GM04503 (cell line): ENCODE measurements at places on chromosomes 1 and 21.

GRCh38 chr1:65255035-65255655, 54.2 kb upstream of the DNAJC6 start:
- DNase-seq, result no peak

DNA sequence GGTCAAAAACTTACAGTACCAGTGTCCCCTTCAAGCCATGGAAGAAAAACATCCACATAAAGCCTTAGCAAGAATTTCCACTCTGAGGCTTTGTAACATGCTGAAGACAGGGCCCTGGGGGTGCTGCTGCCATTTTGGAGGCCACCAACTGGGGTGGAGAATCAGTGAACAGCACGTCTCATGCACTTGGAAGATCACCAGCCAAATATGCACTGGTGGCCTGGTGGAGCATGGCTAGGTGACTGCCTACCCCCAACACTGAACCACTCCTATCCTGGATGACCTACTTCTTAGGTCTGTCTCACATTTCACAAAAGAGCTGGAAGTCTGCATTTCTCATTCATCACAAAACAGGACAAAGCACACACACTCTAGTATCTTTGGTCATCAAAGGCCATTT, 126.4 kb downstream of the COL24A1 start:
- DNase-seq, result no peak

DNA sequence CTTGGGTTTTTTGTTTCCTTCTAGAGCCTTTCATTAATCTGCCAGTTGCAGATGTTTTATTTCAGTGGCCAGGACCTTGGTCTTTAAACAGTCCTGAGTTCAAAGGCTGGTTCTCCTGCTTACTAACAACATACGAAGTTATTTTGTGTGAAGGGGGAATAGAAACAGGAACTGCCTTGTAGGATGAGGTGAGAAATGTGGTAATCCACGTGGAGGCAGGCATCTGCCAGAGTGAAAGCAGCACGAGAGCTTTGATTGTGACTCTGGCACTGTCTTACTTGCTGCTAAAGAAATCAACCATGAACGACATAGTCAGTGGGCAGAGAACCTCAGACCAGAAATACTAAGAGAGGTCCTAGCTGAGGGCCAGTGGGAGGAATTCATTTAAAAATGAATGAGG, 30.4 kb downstream of the TMEM63A start:
- DNase-seq, result no peak

DNA sequence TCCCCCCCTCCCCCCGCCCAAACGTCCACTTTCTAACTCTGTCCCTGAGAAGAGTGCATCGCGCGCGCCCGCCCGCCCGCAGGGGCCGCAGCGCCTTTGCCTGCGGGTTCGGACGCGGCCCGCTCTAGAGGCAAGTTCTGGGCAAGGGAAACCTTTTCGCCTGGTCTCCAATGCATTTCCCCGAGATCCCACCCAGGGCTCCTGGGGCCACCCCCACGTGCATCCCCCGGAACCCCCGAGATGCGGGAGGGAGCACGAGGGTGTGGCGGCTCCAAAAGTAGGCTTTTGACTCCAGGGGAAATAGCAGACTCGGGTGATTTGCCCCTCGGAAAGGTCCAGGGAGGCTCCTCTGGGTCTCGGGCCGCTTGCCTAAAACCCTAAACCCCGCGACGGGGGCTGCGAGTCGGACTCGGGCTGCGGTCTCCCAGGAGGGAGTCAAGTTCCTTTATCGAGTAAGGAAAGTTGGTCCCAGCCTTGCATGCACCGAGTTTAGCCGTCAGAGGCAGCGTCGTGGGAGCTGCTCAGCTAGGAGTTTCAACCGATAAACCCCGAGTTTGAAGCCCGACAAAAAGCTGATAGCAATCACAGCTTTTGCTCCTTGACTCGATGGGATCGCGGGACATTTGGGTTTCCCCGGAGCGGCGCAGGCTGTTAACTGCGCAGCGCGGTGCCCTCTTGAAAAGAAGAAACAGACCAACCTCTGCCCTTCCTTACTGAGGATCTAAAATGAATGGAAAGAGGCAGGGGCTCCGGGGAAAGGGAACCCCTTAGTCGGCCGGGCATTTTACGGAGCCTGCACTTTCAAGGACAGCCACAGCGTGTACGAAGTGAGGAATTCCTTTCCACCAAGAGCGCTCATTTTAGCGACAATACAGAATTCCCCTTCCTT, 158.1 kb downstream of the RUNX1 start:
- no peak for DNase-seq

DNA sequence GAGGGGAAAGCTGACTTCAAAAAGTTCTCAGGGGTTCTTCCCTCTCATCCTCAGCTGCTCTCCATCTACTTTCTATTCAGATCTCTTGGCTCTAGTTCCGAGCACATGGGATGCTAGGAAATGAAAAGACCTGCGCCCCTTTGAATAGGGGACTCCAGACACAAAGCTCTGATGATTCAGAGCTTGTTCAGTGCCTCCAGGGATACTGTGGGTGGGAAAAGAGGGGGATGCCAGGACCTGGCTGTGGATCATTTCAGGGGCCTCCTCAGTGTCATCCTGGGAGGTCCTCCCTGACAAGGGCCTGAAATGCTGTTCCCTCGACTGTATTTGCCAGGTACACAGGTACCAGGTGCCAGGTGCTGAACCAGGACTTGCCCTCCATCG, 943 bp upstream of the KIAA0040 start:
- DNase-seq, result no peak

- DNase-seq, result no peak
Measured at GRCh38 chr1:105172788-105173187, 1423.1 kb downstream of the AMY1C start.

DNA sequence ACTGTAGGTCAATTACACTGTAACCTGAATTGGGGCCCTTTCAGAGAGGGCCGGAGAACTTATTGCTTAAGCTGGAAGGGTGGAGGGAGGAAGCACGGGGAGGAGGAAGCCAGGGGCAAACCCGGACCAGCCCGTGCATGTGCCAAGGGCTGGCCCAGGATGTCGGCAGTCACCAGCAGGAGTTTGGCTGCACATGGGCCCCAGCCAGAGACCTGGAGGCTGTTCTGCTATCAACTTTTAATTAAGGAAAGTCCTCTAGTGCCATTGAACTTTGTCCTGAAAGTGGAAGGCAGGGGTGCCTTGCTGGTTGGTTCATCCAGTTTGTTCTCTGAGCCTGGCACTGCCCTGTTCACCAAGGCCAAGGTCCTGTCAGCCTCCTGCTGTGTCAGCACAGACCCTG, 200.8 kb upstream of the VAMP3 start:
- DNase-seq, result no peak

DNA sequence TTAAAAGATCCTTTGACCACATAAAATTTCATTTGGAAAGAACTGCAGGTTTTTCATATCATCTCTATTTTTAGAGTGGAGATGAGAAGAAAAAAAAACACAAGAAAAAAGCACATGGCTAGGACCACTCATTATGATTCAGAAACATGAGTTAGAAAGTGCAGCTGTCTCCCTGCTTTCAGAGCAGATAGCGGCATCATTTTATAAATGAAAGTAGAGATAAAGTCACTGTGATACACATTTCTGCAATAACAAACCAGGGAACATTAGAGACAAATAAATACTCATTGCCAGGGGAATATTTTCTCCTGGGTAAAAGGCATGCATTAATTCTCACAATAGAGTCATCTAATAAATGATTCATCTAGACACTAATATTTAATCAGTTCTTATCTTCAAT, 87.5 kb upstream of the PLPPR4 start:
- no peak for DNase-seq

DNA sequence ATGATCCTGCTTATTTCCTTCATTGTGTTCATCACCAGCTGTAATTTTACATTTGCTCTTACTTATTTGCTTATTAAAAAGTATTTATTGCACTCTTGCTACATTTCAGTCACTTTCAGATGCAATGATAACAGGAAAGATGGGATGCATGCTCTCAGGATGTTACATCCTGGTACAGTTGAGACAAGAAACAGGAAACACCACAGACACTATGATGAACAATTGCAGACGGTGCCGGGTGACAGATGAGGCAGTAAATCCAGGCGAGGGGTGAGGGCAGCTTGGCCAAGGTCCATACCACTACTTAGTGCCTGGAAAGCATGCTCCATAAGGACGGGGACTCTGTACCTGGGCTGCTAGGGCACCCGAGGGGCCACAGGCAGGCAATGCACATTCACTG, 156.6 kb upstream of the RAB4A start:
- DNase-seq, result no peak

- no peak for DNase-seq
Measured at GRCh38 chr1:89201106-89201794, 2.5 kb upstream of the GBP4 start.

DNA sequence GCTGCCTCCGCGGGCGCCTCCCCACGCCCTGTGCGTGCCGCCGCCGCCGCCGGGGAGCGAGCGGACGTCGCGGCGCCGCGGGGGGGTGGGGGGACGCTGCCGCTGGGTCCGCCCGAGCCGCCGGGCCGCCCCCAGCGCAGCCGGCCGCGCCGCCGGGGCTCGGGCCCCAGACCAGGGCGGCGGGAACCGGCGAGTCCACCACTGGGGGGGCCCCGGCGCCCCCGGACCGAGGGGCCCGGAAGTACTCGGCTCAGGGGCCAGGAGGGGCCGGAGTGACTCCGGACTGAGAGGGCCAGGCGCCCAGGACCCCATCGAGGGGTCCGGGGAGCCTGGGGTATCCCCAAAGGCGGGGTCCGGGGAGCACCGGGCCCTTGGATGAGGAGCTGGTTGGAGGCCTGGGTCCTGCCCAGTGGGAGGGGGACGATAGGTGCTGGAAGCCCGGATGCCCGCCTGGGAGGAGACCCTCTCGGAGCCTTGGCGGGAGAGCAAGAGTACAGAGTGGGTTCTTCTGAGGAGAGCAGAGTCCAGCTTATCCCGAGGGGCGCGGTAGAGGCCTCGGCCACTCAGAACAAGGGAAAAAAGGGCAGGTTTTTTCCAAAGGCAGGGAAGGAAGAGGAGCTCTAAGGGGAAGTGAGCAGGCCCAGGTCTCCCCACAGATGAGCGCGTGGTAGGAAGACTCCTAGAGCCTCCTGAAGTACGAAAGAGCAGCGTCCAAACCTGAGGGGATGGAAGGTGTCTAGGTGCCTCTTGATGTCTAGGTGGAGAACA, 556 bp downstream of the GMEB1 start:
- DNase-seq, result no peak

- DNase-seq, result no peak
Measured at GRCh38 chr1:65068202-65069010, 79.6 kb upstream of the AK4 start.

DNA sequence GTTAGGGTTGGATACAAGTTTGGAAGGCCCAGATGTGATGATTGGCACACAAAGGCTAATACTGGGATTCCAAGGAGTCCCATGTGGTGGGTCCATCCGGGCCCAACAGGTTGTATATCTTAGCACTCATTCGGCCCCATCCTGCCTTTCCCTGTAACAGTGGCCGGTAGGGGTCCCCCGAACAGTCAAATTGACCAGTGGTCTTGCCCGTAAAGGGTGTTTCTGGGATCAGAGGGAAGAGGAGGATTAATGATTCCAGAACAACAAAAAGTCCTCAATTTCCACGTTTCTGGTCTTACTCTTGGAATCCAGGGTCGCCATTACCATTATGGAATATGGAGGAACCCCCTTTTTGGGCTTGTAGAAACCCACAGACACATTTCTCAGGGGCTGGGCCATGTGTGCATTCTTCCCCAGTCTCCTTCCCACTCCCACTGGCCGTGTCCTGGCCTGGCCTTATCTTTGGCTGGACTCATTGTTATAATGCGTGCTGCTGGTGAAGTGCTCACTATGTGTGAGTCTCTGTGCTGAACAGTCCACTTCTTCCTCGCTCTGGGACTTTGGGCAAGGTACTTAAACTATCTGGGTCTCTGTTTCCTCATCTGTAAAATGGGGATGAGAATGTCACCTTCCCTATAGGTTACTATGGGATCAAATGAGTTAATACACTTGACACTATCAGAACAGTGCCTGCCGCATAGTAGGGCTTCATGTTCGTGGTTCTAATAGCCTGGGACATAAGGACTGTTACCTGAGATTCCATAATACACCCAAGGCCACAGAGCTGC, 161.8 kb downstream of the DYRK1A start:
- no peak for DNase-seq
